ENCODE measurements at places on chromosomes 3 and 15.

- no peak for DNase-seq
These were observed 74.8 kb upstream of the P2RY1 start for GRCh38 chr3:152760024-152760563.

GRCh38 chr15:77546870-77547269, 85.8 kb downstream of the LINGO1 start:
- DNase-seq = no peak

GRCh38 chr3:115148142-115148790, 1.2 kb upstream of the ZBTB20 start:
- DNase-seq = peak; percentile 41

DNA sequence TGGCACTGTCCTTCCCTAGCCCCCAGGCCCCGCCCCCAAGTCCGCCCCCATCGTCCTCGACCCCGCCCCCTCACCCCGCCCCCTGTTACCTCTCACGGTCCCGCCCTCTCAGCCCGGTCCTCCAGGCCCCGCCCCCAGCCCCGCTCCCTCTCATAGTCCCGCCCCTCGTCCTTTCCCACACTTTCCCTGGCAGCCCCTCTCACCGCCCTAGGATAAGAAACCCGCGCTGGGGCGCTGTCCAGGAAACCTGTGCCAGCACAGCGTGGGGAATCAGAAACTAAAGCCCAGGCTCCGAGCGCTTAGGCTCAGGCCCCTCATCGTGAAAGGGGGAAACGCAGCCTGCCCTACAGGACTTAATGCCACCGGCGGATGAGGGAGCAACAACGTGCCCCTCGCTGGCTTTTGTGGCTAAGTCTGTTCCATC, 20.9 kb downstream of the TRPM1 start:
- DNase-seq = no peak

- no peak for DNase-seq
These were observed 168.8 kb upstream of the VEPH1 start for GRCh38 chr3:157672061-157672460.

GRCh38 chr15:48177383-48177765, 721 bp downstream of the MYEF2 start:
- DNase-seq = peak; percentile 11

DNA sequence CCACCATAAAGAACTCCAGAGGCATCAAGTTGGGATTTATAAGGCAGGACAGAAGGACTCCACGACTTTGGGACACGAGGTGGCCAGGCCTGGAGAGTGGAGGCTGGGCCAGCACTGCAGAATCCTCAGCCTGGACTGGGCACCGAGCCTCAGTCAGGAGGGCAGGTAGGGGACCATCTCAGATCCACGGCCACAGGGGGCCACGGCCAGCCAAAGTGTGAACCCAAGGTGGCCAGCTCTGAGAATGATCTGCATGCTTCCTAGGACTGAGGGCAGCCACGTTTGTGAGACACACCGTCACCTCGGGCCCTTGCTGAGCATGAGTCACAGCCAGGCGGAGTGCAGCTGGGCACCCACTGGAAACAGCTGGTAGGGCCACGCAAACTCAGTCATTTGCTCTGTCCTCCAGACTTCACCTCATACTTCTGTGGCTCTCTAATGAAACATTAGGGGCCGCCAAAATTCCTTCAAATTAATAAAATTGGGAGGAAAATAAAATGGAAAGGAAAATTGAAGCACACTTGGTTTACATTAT, 65.8 kb downstream of the CTNNB1 start:
- no peak for DNase-seq

GRCh38 chr3:45272828-45273470, 46.9 kb upstream of the TMEM158 start:
- DNase-seq = no peak

DNA sequence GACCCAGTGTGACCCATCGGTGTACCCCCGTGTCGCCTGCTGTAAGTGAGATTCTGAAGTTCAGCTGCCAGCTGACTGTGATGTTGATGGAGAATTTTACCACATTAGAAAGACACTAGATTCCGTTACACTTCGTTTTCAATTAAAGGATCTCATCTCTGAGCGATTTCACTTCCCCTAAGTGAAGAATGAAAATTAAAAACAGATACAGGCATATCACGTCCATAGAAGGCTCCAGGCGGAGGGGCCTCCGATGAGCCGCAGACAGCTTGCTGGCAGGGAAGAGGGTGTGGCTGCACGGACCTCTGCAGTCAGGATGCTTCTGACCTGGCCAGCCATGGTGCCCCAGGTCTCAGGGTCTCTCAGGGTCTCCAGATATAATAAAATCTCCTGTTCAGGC, 6.6 kb upstream of the CPN2 start:
- no peak for DNase-seq
